ENCODE measurements at places on chromosomes 7 and 10.

- no peak for DNase-seq
Observed at GRCh38 chr10:1515121-1515779, 222.1 kb downstream of the ADARB2 start.

DNA sequence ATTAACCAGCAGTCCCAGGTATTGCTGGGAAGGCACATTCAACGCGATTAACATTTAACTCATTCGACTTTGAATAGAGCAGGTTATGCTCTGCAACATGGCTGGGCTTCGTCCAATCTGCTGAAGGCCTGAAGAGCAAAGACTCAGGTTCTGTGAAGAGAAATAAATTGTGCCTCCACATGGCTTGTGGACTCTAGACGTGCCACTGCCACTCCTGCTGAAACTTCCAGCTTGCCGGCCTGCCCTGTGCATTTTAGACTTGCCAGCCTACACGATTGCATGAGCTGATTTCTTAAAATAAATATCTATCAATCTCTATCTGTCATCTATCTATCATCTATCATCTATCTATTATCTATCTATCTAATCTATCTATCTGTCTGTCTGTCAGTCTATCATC lies 138.0 kb downstream of the WDR37 start:
- no peak for DNase-seq

- DNase-seq, result peak; percentile 88
Observed at GRCh38 chr7:135211179-135211945, at the start of gene WDR91. Gene WDR91 (minus strand): TSS chr7:135211526. CDS start chr7:135211502, 24 bp downstream.

- peak; percentile 68 for DNase-seq
Observed at GRCh38 chr10:22824984-22825383, 102.9 kb upstream of the ARMC3 start.

DNA sequence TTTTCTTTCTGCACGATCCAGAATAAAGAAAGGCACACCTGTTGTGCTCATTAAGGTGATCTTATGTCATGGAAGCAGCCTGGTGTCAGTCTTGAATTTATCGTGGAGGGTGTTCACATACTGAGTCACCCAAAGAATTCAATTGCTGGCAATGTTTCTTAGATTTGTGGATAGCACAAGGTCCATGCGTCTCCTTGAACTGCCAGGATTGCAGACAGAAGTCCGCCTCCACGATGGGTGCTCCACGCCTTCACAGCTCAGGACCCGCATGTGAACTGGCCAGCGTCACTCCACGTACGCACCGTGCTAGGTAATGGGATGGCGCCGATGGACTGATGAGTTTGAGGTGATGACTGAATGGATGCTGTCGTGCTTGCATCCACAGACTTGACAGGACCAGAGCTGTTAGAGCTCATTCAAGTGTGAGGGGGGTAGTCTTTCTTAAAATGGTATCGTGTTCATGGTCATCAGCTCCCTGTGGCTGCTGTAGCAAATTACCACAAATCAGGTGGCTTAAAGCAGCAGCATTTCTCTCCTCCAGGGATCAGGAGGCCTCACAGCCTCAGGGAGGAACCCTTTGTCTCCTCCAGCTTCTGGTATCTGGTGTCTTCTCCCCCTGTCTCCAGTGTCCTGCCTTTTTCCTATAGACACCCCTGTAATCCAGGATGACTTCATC lies 65.4 kb upstream of the DNAJB6 start:
- peak; percentile 51 for DNase-seq

DNA sequence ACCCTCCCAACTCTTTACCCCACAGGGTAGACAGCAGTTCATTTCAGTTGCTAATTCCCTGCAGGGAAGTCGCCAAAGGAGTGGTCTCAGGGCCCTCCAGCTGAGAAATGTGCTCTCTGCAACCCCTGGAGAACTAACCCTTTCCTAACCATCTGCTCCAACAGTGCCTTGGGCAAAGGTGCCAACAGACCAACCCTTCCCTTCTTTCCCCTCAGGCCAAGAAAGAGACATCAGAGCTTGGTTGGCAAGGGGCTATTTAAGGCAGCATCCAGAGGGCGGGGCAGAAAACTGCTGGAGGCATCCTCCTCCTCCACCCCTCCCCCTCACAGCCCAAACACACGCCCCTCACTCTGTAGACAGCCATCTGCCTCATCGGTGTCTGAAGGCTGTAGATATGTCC lies 1.7 kb downstream of the SORBS1 start:
- no peak for DNase-seq

- DNase-seq, result no peak
Observed at GRCh38 chr7:123498601-123499000, 35.8 kb downstream of the IQUB start.

DNA sequence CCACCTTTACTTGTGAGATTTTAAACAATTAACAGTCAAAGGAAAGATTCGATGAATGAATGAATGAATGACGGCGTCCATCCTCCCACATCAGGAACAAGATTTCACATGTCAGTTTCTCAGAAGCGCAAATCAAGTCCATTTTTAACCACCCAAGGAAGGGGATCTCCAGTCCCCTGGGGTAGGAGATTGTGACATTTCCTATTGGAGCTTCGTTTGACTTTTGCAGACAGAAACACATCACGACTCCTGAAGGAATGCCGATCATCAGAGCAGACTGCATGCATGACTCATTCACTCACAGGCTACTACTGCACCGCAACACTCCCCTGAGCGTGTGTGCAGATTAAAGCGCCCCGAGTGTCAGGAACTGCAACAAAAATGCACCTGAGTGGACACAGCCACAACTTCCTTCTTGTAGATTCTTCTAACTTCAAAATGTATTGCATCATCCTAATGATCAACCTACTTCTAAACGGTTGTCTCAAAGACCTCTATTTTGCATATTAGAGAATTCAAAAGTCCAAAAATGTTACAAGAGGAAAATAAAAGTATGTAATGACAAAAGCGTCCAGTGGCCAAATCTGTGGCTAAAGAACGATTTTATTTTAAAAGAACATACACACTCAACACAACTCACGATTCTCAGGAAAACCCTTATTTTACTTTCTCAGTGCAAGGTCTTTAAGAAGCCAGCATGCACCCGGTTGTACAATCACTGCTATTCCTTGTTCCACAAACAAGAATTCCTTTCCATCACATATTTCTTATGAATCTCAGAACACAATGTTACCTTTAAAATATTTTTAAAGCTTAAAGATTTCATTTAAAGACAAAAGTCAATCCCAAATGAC lies 172.6 kb downstream of the FAM107B start:
- DNase-seq, result peak; percentile 78

DNA sequence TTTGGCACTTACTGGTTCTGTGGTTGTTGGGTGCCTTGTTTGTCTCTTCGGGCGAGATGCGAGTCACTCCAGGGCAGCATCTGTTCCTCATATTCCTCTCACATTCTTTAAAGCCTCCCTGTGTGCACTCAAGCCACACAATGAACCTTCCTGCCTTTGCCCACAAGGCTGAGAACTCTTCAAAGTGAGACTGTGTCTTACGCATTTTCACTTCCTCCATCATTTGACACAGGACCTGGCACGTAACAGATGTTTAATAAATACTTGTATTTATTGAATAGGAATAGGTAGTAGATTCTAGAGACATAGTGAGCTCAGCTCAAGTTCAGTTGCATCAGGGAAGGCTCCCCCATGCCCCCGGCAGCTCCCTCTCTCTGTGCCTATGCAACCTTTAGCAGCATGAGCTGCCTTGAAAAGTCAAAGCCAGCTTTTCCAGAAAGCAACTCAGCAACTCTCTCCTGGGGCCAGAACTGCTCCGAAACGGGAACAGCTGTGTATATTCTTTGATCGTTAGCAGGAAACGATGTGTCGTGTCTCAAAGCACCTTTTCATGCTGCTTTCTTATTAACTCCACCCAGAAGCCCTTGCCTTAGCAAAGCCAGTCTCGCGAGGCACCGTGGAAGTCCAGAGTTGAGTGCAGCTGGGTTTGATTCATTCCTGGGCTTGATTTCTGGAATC lies 97.5 kb downstream of the PFKFB3 start:
- DNase-seq, result peak; percentile 79

DNA sequence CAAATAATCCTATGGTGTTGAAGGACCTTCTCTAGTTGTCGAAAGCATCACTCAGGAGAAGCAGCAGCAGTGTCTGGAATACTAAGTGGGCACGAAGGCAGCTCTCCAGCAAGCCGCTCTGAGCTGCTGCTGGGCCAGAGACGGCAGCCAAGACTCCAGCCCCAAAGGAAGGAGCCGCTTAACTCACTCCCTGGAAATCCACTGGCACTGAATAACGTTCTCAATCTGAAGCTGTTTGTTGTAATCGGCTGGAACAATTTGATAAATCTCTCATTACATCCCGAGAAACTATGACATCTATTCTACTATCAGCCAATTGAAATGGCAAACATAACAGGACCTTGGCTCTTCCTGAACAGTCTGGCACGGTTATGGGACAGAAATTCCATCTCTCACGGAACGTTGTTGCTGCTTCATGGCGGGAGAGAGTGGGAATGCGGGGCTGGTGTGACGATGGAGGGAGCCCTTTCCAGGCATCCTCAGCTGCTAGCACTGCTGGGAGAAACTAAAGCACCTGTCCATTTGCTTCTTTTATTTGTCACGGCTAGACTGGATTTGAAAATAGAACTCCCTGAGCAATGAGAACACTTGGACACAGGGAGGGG lies 331.5 kb upstream of the RNF32 start:
- no peak for DNase-seq

DNA sequence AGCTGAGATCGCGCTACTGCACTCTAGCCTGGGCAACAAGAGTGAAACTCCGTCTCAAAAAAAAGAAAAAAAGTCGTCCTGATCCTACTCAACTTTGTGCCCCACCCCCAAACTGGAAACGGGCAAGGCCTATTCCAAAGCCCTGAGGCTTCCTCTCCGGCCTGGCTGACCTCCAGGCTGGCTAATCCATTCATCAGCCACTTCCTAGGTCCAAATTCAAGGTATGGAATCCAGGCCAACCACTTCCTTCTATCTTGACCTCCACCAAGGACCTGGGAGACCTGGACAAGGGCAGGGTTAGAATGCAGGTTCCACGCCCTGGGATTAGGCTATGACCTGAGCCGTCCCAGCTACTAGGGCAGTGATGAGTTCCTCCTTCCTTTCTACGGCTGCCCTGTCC lies 20.4 kb upstream of the EIF4H start:
- no peak for DNase-seq

GRCh38 chr7:43058271-43059066 lies 54.0 kb upstream of the HECW1 start:
- no peak for DNase-seq

GRCh38 chr7:30091987-30092386 lies 42.8 kb upstream of the MTURN start:
- DNase-seq, result no peak

- DNase-seq, result no peak
Observed at GRCh38 chr7:30389791-30390190, 88.8 kb downstream of the NOD1 start.

- DNase-seq, result no peak
Observed at GRCh38 chr7:102321351-102322201, 34.7 kb downstream of the SPDYE6 start.

- peak; percentile 69 for DNase-seq
Observed at GRCh38 chr7:128863433-128863989, 855 bp downstream of the ATP6V1F start.

DNA sequence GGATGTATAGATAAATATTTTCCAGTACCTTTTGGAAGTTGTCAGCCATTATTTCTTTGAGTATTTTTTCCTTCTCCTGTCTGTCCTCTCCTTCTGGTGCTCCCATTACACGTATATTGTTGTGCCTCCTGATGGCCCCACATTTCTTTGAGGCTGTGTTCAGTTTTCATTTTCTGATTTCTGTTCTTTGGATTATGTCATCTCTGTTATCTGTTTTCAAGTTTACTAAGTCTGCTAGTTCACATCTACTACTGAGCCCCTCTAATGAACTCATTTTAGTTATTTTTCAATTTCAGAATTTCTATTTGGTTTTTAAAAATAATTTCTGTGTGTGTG lies 16.3 kb downstream of the RBM33 start:
- no peak for DNase-seq

GRCh38 chr10:79490400-79491142 lies 21.8 kb upstream of the EIF5AL1 start:
- peak; percentile 29 for DNase-seq

- DNase-seq, result no peak
Observed at GRCh38 chr10:13475124-13475523, 53.7 kb downstream of the BEND7 start.

DNA sequence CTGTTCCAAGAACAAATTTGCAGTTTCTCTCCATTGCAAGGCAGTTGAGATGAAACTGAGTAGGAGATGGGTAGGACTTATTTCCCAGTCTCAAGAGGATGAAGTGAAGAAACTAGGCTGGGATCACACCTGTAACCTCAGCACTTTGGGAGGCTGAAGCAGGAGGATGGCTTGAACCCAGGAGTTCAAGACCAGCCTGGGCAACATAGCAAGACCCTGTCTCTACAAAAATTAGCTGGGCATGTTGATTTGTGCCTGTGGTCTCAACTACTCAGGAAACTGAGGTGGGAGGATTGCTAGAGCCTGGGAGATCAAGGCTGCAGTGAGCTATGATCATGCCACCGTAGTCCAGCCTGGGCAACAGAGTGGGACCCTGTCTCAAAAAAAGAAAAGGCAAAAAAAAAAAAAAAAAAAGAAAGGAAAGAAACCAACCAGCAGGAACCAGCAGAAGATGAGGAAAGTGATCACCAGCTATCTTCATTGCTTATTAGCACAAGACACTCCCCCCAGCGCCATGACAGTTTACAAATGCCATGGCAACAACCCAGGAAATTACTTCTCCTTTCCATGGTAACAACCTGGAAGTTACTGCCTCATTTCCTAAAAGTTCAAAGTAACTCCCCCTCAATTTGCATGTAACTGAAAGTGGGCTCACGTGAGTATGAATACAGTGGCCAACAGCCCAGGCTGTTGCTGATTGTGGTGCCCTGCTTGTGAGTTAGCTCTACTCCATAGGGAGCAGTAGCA lies 18.3 kb upstream of the ST8SIA6 start:
- DNase-seq, result no peak

DNA sequence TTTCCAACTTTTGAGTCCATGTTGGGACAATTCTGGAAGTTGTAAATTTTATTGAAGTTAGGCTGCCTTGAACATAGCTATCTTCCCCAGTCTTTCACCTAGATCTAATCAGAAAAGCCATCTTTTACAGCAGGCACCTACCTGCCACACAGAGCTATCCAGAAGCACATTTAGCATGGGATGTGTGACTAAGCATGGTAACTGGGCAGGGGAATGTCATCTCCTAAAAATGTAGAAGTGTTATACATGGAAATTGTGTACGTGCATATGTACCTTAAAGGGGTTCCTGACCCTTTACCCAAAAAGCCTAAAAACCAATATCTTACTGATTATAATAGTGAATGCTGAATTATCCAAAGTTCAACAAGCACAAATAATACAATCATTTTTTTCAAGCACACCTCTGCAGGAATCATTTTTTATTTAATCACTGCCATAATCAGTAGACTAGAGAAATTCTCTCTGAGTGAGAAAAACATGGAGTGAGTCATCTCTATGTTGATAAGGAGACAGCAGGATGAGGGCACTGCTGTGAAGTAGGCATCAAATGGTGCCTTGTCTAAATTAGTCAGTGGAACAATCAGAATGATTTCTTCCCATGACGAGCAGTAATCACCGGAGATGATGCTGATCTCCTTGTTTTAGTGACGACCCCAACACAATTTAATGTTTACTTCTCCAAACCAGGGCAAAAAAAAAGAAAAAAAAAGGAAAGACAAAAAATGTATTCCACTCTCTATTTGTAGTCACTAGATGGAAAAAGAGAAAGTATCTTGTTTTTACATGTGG lies 75.9 kb downstream of the SORBS1 start:
- no peak for DNase-seq

Data from fibroblast of skin of right quadriceps (primary cell).